ENCODE measurements at places on chromosomes 6 and 20.

DNA sequence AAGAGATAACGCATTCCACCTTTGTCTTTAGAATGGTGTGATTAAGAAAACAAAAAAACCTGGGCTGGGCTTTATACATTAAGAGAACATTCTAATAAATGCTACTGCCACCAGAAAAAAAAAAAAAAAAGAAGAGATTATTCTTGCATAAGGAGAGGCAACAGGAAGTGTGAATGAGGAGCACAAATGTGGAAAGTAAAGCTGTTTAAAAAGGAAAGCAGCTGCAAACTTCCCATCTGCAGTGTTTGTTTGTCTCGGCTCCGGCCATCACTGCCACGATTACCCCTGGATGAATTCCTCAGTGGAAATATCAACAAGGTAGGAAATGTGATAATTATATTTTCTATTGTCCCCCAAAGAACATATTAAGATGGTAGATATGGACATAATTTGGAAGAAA lies 223.9 kb downstream of the PHF3 start:
- no peak for DNase-seq

DNA sequence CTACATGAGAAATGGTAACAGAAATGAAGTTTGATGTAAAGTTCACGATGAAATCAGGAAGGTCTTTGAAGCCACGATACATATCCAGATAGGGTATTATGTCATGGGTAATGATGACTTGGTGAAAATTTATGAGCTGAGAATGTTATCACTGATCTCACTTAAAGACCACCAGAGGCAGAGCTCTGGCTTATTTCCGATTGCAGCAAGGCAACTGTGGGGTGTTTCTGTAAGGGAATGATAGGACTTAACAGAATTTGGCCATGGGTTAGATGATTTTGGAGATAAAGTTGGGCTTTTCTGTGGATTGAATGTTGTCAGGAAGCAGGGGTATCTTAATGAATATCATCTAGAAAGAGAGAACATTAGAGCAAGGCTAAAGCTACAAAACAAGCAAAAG lies 508.4 kb downstream of the HDGFL1 start:
- no peak for DNase-seq

DNA sequence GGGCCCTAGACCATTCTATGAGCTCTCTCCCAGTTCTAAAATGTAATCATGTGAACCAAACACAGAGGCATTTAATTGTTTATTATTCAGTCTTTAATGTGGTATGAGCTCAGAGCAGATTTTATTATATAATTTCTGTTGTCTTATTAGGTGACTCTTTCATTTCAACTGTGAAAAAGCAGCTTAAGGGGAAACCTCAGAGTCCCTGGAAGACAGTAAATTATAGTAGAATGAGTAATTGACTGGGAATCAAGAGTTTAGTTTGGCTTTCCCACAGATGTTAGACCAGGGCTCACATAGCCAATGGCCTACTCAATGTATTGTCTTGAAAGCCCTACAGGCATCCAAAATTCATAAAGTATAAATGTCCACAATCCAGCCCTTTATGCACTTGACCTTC lies 390.4 kb upstream of the SLC35B3 start:
- no peak for DNase-seq

DNA sequence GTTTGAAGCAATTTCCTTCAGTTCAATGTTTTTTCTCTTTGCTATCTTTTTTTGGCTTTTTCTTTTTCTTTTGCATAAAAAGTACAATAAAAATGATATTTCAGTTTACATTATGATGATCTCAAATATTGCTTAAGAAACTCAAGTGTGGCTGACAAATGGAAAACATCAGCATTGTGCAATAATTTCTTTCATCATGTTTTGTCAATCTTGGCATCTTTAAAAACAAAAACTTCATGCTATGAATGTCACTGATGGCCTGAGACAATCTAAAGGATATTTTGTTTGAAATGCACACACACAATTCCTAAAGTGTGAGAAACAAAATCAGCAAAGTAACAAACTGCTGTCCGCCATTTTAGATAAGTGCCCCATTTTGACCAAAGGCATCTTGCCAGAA lies 13.9 kb upstream of the MTCL3 start:
- no peak for DNase-seq

GRCh38 chr20:17541996-17542395 lies 10.8 kb upstream of the BFSP1 start:
- no peak for DNase-seq

GRCh38 chr6:1621070-1621701 lies 11.5 kb downstream of the FOXC1 start:
- no peak for DNase-seq

GRCh38 chr20:31570735-31571617 lies 34.1 kb upstream of the ID1 start:
- no peak for DNase-seq

DNA sequence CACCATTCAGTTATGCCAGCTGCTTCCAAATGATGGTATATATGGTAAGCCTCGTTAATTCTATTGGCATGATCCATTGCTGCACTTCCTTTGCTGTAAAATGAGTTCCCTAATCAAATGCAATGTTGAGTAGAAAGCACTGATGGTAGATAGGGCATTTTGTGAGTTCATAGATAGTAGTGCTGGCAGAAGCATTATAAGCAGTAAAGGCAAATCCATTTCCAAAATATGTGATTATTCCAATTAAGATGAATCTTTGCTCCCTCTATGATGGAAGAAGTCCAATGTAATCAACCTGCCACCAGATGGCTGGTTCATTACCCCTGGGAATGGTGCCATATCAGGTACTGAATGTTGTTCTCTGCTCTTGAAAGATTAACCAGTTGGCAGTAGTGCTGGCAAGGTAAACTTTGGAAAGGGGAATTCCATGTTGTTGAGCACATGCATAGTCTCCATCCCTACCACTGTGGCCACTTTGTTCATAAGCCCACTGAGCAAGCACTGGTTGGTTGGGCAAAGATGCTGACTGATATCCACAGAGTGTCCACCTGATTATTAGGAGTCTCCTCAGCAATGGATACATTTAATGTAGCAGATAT lies 5.6 kb upstream of the TBPL1 start:
- no peak for DNase-seq

DNA sequence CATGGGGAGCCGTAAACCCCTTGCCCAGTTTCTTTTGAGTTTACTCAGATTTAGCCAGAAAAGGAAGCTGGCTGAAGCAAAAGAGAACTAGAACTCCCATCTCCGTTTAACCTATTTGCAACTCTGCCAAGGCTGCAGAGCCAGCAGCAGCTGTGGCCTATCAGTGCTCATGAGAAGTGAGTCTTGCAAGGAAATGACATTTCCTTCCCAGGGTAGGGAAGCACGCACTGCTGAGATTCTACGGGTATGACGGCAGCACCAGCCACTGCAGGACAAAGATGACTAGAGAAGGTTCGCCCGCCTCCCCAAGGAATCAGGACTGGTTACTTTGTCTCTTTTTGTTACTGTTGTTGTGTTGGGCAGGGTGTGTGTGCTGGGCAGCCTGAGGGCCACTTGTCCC lies 47.6 kb downstream of the PPP1R3G start:
- DNase-seq: no peak

DNA sequence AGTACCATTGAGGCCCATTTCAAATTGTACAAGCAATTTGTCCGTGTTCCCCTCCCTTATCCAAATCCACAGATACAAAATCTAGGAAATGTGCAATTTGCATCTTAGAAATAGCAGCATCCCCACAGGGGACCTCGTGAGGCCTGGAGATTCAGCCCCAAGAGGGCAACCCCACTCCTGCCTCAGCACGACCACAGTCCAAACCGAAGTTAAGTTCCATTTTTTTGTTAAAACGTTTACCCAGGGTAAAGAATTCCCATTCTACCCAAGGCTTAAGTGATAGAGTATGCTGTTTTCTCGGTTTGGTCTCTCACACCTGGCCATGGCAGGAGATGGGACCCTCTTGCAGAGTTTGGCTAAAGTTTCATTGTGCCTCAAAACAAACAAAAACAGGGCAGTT lies 41.2 kb downstream of the PLCG1 start:
- no peak for DNase-seq

DNA sequence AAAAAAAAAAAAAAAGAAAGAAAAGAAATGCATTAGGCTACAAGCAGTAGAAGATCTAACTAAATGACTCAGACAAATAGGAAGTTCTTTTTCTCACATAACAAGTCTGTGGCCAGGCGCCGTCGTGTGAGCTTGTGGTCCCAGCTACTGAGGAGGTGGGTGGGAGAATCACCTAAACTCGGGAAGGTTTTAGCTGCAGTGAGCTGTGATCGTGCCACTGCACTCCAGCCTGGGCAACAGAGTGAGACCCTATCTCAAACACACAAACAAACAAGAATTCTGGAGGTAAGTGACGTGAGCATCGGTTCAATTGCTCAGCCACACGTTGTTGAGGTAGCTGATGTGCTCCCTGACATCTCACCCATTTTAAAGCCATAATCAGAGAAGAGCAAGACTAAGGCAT lies 37.9 kb upstream of the SLC23A2 start:
- peak; percentile 11 for DNase-seq

GRCh38 chr6:115442323-115442722 lies 618.4 kb downstream of the FRK start:
- no peak for DNase-seq

DNA sequence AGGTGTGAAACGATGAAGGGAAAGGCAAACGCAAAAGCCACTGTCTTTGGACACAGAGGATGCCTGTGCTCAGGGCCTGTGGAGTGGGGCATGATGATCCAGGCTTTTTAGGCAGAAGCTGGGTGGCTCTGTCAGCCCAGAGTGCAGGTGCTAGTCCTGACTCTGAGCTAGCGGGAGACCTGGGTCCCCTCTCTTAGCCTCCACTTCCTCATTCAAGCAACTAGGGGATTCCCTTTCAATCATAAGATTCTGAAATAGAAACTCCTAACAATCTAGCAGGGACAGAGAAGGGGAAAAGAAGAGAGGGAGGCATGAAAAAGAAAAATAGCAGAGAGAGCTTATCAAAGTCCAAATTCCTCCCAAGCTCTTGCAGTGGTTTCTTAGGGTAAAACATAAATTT lies 7.6 kb upstream of the HIVEP2 start:
- no peak for DNase-seq

DNA sequence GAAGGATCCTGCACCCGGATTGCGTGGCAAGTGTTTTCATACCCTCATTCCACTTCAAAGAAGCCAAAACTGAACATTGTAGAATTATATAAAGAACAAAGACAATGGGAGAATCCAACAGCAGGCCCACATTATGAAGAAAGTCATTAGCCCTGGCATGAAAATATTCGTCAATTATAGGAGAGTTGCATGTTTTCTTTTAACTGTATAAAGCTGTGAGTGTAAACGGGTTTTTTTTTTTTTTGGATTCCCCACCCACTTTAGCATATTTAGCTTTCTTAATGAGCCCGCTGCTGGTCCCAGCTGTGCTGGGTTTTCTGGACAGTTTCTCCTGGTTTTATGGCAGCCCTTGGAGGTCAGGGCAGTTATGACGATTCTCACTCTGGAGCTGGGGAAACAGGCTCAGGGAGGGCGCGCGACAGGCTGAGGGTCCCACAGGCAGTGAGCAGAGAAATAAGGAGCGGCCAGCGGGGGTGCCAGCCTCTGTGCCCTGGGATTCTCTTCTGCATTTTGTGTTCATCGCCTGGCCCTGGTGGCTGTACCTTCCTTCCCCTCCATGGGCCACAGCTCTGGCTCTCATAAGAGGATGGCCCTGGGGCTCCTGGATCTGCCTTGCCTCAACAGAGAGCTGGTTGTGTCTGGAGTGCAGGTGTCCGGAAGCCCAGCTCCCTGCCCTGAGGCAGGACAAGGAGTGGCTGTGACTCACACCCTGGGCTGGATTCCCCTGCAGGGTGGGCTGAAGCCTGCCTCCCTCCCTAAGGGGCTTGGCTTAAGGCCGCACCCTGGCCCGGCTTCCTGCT lies 24.1 kb upstream of the SULF2 start:
- DNase-seq: no peak

- DNase-seq: no peak
Measured at GRCh38 chr6:134537146-134537555, 219.2 kb upstream of the SGK1 start.

DNA sequence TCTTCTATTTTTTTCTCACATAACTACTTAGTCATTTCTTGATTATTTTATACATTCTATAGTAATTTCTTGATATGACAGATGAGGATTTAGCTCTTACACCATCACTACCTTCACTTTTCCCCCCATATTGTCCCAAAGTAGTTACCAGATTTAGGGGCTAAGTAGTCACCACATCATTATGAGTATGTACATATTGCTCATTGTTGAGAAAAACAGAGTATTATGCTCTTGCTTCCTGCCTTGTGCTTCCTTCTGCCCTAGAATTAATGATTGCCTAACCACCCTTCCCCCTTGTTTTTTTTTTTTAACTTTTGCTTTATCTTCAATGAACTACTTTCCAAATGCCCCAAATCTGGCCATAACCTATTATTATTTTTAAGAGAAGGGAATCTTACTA lies 6.8 kb upstream of the HLA-B start:
- DNase-seq: no peak

- no peak for DNase-seq
Measured at GRCh38 chr6:12298995-12299394, 8.8 kb downstream of the EDN1 start.

DNA sequence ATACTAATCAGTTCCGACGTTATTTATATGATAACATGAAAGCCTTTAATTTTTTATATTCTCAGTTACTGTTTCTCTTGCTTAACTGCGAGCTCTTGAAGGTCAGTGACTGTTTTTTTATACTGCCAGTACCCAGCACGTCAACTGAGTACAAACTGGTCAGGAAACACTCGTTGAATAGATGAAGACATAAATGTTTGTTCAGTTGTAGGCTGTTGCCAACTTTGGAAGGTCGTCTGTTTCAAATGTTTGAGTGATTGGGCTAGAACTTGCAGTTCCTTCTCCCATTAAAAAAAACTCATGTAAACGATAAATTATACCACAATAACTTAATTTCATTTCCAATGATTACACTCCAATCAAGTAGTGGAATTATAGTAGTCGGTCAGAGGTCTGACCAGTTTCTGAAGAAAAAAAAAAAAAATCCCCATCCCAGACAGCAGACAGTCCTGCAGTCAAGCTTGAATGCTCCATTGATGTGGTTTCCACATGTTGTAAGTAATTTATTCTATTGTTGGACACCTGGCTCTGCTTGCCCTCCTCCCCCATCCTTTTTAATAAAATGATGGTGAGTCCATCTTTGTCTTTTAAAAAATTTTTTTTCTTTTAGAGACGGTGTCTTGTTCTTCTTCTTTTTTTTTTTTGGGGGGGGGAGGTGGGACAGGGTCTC lies 81.1 kb downstream of the SASH1 start:
- DNase-seq: no peak

DNA sequence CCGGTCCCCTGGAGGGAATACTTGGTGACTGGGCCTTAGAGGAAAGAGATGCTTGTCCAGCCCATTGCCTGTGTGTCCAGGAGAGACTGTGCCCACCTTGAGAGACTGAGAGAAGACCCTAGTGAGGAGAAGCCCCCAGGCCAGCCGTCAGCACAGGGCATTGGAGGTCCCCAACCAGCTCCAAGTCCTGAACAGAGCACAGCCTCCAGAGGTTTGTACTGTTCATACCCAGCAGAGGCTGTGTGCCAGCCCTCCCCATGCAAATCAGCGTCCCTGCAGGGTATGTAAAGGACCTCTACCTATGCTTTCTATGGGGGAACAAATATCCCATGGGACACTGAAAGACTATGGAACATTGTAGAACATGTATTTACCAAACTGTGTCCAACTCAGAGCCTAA lies 8.4 kb downstream of the HLA-E start:
- no peak for DNase-seq

GRCh38 chr20:8209061-8209460 lies 77.0 kb downstream of the PLCB1 start:
- no peak for DNase-seq

Measured in stimulated activated CD4-positive, alpha-beta T cell treated with anti-CD3 and anti-CD28 coated beads, Interleukin-12 subunit alpha, Interleukin-12 subunit beta, amount 100 ng/mL, for 48 hours (primary cell).